ENCODE measurements at places on chromosomes 13 and 19.

DNA sequence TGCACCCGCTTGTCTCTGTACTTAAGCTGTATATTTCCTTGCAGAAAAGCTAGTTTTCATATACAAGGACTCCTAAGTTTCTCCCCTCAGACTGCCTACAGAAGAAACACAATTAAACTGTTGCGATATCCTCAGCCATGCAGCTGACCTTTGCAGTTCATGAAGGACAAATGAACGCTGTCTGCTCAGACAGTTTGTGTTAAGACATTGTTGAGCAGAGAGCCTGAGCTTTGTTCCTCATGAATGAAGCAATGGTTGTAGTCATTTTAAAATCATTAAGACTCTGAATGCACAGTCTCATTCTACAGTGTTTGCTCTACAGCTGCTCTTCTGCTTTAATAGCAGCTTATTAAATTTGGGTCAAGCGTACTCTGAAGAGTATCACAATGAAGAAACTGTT is 23.2 kb upstream of the MAB21L1 start:
- DNase-seq, result peak; percentile 57

GRCh38 chr13:114259974-114260373 is 21.4 kb upstream of the UPF3A start:
- DNase-seq, result no peak

- no peak for DNase-seq
Observed at GRCh38 chr13:113723410-113724015, 35.5 kb upstream of the TMEM255B start.

DNA sequence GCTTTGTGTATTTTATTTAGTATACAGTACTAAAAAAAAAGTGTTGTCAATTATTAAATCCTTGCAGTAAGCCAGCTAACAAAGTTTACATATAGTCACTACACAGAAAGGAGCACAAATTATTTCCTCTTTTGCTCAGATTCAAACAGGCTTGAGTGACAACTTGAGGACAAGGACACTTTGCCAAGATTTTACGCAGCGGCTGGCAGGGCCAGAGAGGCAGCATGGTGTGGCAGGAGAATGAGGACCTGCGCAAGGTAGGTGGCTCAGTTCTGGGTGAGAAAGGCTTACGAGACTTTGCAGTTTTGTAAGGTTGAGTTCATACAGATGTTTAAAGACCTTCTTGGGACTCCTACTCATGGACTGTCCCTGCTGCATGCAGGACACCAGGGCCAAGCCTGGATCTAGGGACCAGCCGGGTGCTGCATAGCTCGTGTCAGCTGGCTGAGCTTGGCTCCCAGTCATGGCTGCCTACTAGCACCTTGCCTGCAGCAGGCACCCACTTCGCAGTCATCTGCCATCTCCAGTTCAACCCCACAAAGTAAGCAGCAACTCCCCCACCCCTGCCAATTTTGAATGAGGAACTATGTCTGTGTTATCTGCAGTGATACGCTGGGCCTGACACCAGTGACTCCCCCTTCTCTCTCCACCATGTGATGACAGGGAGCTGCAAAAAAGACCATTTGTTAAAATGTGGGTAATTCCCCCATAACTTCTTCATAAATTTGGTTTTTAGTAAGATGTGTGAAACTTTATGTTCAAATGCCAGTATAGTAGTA is 3.7 kb upstream of the TUBA3C start:
- no peak for DNase-seq

DNA sequence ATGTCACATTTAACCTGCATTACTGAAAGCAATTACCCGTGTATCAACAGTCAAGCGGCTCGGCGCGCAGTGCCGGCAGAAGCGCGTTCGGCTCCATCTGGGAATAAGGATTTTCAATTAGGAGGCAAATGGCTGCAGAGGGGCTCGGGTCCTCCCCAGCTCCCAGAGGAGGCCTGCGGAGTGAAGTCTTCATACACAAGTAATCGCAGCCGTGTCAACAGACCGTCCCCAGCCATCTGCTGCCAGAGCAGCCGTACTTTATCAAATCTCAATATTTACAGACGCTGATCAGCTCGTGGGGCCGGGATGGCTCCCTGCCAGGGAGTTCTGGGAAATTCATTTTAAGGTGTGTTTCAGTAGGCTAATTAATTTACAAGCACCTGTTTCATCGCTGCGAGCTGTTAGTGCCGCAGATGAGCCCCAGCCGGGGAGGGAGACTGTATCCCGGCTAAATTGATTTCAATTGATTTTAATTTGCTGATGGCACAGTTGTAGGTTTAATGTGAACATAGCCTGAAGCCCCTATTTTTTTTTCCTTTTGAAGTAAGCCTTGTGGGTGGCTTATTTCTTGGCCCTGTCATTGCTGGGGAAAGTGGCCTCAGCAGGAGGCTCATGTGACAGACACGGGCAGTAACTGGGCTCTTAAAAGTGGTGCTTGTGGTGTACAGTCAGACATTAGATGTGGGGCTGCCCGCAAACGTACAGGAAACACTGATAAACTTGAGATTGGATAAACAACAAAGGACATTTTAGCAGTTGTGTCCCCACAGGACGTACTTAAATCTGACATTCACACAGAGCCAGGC is 252.7 kb downstream of the TEX29 start:
- peak; percentile 29 for DNase-seq

DNA sequence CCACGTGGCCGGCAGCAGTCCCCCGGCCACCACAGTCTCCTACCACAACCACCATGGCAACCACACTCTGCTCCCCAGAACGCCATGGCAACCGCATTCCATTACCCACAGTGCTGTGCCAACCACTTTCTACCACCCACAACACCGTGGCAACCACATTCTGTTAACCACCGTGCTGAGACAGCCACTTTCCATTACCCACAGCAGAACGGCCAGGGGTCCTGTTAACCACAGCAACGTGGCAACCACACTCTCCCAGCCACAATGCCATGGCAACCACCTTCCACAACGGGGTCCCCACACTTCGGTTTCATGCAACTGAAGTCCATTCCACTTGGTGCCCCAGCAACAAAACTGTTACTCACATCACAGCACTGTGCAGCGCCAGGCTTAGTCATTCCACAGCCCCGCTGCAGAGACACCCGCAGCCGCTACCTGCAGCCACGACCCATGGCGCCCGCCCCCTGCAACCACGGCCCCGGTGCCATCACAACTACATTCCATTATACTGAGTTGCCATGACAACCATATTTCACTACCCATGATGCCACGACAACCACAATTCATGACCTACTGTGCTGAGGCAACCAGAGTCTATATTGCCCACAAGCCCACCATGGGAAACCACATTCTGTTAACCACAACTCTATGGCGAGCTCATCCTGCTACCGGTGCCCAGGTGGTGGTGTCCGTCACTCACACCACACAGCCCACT is 10.0 kb downstream of the DPF1 start:
- DNase-seq, result peak; percentile 32

DNA sequence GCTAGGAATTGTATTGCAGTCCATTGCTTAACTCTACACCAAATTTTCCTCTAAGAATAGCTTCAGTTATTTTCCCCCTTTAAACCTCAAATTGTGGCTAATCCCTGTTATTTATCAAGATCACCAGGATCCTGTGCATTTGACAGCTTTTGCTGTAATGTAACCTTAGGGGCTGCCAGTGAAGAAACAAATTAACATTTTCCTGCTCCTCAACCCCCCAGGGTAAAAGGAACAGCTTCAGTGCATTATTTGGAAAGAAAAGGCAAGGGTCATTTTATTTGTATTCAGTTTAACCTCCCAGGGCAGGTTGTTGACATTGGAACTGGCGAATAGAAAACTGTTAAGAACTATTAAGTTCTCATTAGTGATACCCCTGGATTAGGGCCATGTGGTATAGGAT is 57.0 kb downstream of the PCDH20 start:
- DNase-seq, result no peak

DNA sequence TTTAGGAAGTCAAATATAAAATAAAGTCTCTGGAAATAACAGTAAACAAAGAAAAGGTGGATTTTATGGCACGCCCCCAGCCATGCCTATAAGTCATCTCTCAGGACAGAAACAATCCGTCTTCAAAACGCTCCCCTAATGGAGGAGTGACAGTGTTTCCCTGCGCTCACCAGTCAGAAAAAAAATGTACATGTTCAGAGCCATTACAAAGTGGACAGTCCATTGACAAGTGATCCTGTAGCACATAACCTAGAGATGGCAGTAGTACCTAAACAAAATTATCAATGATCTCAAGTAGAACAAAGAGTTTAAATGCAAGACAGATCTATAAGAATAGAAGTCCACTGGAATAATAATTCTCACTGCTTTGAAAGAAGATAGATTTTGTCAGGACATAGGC is 891.7 kb upstream of the MIR17HG start:
- no peak for DNase-seq

DNA sequence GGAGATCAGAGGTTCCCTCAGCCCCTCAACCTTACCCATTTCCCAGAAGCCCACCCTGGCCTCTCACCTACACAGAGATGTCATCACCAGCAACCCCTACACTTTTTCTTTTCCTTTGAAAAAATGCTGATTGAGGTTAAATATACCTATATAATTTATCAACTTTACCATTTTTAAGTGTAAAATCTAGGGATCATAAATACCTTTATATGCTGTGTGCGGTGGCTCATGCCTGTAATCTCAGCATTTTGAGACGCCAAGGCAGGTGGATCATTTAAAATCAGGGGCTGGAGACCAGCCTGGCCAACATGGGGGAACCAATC is 3.1 kb downstream of the KIR2DL4 start:
- no peak for DNase-seq

- no peak for DNase-seq
Observed at GRCh38 chr19:30171138-30171635, 201.0 kb upstream of the ZNF536 start.

Data from lung (tissue), 17 donors.